Stimulated activated CD4-positive, alpha-beta T cell treated with anti-CD3 and anti-CD28 coated beads, Interleukin-4, amount 100 ng/mL, for 48 hours (primary cell): ENCODE measurements at places on chromosomes 11 and 22.

GRCh38 chr22:44033287-44033686, 9.2 kb downstream of the PARVB start:
- no peak for DNase-seq

DNA sequence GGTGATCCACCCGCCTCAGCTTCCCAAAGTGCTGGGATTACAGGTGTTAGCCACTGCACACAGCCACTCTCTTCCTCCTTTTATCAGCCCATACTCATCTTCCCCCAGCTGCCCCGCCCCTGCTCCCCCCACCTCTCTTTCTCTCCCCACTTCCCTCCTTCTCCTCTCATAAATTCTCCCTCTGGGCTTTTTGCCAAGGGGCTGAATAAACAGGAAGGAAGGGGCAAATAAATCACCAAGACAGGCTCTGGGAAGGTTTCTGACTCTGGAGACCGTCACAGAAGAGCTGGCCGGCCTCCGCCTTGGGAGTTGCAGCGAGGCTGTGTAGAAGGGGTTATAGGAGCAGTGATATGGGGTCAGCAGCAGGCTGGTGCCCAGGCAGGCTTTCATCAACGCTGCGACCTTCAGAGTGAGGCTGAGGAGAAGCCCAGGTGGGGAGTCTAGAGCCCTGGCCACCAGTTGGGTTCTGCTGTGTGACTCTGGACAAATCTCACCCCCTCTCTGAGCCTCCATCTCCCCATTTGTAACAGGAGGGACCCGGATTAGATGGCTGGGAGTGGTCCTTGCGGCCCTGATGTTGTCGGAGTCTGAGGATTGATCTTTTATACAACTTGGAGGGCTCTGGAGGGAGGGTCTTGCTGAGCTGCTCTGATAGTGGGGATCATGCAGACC, 62.6 kb upstream of the RASD2 start:
- no peak for DNase-seq

- DNase-seq, result no peak
Observed at GRCh38 chr11:79006854-79007253, 432.2 kb upstream of the NARS2 start.

- no peak for DNase-seq
Observed at GRCh38 chr11:19232910-19233503, 7.7 kb downstream of the E2F8 start.

DNA sequence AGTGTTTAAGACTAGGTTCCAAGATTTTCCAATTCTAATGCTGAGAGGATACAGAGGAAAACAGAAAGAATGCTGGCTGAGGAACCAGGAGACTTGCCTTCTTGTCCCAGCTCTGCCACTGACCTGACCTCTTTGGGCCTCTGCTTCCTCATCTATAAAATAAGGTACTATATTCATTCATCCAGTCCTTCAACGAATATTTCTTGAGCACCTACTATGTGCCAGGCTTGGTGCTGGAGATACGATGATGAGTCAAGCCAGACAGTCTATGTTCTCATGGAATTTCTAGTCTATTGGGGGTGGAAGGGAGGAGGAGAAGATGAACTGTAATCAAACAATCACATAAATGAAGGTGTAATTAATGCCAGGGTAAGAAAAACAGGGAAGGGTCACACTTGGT, 27.8 kb upstream of the UPB1 start:
- no peak for DNase-seq

- no peak for DNase-seq
Observed at GRCh38 chr11:115981814-115982471, 477.7 kb upstream of the CADM1 start.

DNA sequence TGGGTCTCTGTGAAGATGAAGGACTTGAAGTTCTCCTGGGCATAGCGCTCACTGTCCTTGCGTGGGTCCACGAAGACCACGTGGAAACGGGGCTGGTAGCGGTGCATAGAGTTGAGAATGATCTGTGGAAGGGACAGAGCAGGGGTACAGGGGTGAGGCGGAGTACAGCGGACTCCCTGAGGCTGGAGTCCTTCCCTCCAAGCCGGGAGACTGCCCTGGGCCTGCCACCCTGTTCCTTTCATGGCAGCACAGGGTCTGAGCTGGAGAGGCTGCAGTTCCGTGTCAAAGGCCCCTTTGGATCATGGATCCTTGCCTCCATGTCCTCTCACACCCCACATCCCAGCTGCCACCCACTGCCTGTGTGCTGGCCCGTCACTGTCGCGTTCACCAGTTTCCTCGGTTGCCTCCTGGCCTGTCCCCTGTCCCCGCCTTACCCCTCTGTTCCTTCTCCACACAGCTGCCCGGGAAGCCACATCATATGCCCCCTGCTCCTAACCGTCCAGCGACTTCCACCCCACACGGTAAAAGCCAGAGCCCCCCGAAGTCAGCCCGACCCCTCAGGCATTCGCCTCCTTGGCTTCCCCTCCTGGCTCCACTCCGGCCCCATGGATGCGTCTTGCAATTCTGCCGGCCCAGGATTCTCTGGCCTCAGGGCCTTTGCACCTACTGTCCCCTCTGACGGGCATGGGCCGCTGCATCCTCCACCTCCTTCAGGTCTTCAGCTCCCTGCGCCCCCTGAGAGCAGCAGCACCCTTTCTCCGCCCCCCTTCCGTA, 3.4 kb upstream of the NUDT8 start:
- DNase-seq, result no peak

DNA sequence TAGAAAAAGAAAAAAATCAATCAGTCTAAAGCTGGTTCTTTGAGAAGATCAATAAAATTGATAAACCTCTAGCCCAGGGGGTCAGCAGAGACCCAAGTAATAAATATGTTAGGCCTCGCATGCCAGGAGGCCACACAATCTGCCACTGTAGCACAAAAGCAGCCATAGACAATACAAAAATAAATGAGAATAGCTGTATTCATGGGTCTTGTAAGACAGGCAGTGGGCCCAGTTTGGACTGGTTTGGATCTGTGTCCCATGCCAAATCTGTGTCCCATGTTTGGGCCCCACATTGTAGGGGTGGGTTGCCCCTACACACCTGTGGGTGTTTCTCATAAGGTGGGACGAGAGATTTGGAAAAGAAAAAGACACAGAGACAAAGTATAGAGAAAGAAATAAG, 6.6 kb upstream of the PLAAT4 start:
- DNase-seq, result no peak

DNA sequence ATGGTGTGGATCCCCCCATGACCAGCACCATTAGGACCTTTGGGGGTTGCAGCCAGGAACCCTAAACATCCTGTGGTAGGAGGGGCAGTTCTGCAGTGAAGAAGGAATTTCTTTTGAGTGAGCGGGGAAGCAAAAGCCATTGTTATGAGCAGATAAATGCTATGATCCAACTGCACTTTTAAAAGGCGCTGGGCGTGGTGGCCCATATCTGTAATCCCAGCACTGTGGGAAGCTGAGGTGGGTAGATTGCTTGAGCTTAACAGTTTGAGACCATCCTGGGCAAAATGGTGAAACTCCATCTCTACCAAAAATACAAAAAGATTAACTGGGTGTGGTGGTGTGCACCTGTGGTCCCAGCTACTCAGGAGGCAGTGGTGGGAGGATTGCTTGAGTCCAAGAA, 5.9 kb upstream of the TOMM22 start:
- no peak for DNase-seq

GRCh38 chr11:78800096-78800690, 225.5 kb upstream of the NARS2 start:
- no peak for DNase-seq

GRCh38 chr22:48825802-48826520, 1001.7 kb downstream of the BRD1 start:
- no peak for DNase-seq

DNA sequence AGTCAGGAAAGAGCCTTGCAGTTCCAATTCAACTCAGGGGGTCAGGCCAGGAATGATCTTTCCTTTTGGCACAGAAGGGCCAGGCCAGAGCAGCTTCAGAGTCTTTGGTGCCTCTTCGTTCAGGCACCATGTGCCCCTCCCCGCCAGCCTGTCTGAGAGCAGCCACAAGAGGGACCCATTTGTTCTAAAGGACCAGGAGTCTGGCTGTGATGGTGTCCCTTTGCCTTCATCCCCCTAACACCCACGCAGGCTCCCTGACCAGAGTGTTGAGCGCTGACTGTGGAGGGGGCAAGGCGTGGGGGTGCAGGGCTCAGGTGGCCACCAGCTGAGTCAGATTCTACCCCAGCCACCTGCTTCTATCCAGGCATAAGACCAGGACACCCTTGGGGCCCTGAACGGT, 156.4 kb downstream of the TTC17 start:
- no peak for DNase-seq

DNA sequence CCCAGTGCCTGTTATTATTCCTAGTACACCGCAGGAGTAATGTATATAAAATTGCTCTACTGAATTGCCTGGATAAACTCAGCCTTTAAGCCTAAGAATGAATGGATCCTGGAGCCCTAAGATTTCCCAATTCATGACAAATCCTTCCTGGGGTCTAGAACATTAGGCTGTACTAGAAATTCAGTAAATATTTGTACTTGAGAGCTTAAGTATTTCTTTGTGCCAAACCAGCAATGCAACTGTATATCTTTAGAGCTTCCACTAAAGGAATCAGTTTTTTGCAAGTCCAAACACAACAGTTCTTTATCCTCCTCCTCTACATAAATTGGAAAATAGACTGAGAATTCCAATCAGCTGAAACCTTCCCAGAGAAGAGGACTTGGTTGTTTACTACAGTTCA, 65.6 kb downstream of the FAM168A start:
- no peak for DNase-seq

DNA sequence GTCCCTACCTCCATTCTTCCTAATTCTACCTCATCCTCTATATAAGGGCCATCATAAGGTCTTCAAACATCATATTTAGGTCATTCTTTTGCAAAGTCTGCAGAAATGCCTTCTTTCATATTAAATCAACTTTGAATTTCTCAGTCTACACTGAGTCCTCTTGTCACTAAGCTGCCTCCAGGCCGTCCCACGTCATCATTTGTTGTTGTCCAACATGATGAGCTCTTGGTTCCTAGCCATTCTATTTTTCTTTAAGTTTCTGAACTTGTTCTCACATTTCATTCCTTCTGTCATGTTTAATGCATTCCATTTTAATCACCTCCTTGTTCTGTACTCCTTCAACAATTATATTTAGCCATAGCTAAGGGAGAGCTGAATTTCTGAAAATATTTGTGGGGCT, 59.2 kb upstream of the PGR start:
- DNase-seq, result no peak

DNA sequence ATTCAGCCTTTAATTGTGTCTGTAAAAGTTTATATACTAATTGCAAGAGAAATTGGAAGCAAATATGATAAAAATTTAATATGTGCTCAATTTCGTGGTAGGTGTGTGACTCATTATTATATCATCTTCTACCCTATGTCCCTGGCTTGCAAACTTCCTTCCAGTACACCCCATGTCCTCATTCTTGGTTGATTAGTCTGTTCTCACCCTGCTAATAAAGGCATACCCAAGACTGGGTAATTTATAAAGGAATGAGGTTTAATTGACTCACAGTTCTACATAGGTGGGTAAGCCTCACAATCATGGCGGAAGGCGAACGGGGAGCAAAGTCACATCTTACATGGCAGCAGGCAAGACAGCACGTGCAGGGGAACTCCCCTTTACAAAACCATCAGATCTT, 11.9 kb downstream of the MRGPRX3 start:
- no peak for DNase-seq

DNA sequence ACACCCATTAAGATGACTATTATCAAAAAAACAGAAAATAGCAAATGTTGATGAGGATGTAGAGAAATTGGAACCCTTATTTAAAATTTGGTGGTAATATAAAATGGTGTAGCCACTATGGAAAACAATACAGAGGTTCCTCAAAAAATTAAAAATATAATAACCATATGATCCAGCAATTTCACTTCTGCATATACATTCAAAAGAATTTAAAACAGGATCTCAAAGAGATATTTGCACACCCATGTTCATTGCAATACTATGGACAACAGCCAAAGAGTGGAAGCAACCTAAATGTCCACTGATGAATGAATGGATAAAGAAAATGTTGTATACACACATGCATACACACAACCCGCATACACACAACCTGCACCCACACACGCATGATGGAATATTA, 102.2 kb downstream of the FAM168A start:
- no peak for DNase-seq

- DNase-seq, result no peak
Observed at GRCh38 chr11:86923999-86924766, 31.0 kb downstream of the FZD4 start.

- DNase-seq, result no peak
Observed at GRCh38 chr11:46674463-46675287, 25.7 kb downstream of the ARHGAP1 start.

DNA sequence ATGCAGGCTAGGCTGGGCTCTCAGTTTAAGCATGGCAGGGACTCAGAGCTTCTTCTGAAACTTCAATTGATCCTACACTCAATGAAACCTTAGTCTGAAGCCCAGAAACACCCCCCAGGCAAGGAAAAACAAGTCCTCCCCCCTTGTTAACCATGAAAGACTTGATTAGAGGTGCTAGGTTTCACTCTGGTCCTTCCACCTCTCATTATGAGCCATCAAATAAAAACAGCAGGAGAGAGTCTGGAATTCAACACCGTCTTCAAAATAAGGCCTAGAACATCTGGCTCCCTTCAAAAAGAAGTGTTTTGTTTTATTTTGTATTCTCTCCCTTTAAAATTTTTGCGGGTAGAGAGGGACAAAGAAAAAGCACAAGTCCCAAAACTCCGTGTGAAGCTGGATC, 95.7 kb downstream of the NAT10 start:
- no peak for DNase-seq

GRCh38 chr22:27988704-27989103, 69.6 kb upstream of the PITPNB start:
- DNase-seq, result no peak

DNA sequence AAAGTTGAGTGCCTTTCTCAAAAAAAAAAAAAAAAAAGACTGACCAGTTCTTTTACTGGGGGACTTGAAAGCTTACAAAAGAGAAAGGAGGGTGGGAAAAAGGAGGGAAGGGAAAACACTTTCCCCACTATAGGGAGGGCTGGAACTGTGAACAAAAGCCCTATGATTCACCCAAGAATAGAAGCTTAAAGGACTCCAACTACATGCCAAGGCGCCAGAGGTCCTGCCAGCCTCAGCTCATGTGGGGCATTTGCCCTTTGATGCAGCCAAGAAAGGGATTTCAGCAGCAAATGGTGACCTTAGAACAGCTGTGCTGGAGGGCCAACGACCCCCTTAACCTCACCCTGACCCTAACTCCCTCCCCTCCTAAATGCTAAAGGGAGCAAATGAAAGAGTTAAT, 160.0 kb downstream of the NTM start:
- DNase-seq, result no peak
